Colonic mucosa (tissue), 4 donors: ENCODE measurements at places on chromosomes 11 and 22. TPM values are rescaled to one million over a fixed set of nuclear protein-coding genes. Genes with fewer than 3 reads are reported as not detected.

DNA sequence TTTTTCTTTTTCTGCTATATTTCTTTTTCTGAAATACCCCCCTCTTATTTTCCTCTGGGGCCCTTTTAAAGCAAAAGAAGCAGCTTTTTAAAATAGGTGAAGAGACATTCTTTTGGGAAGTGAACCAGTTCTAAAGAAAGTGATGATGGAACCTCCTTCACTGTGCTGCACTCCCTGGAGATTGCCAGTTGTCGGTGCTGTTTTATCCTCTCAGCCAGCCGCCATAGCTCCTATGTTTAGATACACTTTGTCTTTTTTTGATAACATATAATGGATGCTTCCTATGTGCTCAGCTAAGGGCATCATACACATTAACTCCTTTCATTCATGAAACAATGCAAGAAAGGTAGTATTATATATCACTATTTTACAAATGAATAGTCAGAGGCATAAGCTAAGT, 14.0 kb downstream of the CFAP300 start:
- no peak for DNase-seq

DNA sequence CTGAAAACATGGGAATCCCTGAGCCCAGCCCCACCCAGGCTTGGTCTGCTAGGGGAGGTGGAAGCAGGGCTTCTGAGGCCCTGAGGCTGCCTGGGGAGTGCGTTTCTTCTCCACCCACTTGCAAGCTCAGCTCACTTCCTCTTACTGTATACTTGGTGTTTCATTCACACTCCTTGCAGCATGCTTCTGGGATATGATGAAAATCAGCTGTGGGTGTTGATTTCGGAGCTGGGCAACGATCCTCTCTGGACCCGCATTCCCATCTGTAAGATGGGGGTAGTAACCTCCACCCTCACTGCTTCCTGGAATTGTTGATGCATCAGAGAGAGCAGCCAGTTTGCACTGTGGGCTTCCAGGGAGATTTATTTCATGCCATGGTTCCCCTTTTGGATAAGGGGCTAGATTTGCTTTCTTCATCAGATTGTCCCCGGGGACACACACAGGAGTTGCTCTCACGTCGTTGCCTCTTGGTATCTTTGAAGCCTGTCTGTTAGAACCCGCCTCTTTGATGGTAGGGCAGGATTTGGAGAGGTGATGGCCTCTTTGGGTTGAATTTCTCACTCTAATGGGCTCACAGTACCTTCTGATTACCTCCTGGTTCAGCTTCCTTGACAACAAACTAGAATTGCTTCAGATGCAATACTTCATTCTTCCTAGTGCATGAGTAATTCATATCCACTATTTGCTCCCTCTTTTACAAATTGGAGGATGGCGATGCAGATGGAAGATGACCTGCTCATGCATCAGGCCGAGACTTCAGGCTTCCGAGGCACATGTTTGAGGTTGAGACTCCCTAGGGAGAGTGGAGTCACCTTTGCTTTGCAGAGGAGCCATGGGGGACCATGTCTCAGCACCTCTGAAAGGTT, 40.4 kb downstream of the BCR start:
- DNase-seq: peak; percentile 64

GRCh38 chr11:44263738-44264437, 46.1 kb downstream of the ALX4 start:
- no peak for DNase-seq

KDM4E gene
- not detected for total RNA-seq
